Nucleus accumbens (tissue), 56 donors: ENCODE measurements at places on chromosomes 4 and X.

DNA sequence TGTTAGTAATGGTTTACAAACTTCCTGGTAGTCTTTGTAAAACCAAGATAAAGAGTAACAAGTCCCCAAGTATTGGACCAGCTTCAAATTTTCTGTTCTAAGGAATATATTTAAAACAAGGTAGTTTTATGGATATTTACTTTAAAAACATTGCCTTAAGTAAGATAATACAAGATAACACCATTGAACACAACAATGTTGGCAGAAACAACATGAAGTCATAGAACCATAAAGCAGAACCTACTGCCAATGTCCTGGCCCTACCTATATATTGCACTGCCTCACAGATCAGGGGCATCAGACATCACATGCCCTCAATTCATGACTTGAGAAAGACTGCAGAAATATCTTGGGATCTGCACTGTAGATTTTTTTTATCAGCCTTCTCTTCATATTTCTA is 1176.2 kb downstream of the PCDH7 start:
- DNase-seq: no peak

GRCh38 chr4:101555341-101555880 is 208.1 kb upstream of the PPP3CA start:
- DNase-seq: no peak

DNA sequence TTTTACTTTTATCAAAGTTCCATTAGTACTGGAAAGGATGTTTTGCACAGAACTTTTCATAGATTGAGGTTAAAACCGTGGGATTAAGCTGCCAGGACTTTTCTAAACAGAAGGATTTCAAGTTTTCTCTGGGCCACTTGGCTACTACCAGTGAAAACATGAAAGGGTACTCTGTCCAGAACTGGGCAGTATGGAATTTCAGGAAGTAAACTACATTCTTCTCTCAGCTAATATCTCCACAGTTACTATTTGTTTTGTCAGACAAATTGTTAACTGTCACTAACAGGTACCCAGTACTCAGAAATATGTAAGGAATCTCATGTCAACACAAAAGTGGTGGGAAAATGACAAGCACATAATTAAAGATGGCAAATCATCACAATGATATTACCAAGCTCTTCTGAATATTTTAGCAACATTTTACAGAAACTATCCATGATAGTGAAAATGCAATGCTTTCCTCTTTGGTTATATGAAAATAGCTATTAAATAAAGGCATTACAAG is 454.4 kb downstream of the C4orf33 start:
- DNase-seq: no peak

DNA sequence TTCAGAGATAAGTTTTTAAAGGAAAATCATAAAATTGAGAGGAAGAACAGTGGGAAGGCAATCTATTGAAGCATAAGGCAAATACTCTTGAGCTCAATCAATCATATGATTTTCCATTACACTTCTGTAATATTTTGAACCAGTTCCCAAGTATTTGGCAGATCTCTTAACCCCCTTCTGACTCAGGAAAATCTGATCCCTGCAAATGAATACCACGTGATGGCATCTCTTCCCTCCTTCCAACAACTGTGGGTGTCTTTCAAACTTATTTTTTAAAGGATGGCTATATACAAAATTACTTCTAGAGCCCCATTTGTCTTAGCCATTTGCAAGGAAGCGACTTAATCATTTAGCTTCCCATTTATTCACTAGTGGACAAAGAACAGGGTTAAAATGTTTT is 41.9 kb downstream of the AMOT start:
- no peak for DNase-seq

- DNase-seq: no peak
Measured at GRCh38 chr4:56611501-56611900, 69.6 kb downstream of the HOPX start.

GRCh38 chr4:139861471-139861870 is 195.9 kb downstream of the MGST2 start:
- no peak for DNase-seq

- DNase-seq: no peak
Measured at GRCh38 chr4:155703486-155704247, 37.0 kb downstream of the GUCY1A1 start.

DNA sequence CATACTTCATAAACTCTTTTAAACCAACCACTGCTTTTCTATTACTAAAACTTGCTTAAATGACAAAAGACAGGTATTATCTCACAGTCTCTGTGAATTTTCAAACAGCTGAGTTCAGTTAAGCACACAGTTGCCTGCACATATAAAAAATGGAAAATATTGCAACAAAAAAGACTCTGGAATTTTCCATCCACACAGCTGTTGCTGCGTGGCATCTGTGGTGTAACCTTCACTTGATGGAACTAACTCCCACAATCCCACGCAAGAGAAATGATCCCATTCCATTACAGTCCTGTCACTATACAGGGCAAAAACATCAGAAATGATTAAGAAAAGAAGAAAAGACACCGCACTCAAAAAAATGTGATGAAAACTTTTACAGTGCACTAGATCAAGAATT is 149.8 kb upstream of the TBL1X start:
- no peak for DNase-seq

- DNase-seq: no peak
Measured at GRCh38 chrX:132957211-132958090, 978 bp downstream of the HS6ST2 start.

GRCh38 chrX:53438174-53438831 is 4.1 kb upstream of the HSD17B10 start:
- no peak for DNase-seq

DNA sequence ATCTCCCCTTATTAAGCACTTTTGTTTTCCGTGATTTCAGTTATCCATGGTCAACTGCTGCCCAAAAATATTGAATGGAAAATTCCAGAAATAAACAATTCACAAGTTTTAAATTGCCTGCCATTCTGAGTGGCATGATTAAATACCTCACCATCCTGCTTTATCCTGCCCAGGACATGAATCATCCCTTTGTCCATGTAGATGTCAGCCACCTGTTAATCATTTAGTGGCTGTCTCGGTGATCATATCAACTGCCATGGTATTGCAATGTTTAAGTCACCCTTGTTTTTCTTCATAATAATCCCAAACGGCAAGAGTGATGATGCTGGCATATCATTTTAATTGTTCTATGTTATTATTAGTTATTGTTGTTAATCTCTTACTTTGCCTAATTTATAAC is 79.8 kb upstream of the LHFPL1 start:
- no peak for DNase-seq

DNA sequence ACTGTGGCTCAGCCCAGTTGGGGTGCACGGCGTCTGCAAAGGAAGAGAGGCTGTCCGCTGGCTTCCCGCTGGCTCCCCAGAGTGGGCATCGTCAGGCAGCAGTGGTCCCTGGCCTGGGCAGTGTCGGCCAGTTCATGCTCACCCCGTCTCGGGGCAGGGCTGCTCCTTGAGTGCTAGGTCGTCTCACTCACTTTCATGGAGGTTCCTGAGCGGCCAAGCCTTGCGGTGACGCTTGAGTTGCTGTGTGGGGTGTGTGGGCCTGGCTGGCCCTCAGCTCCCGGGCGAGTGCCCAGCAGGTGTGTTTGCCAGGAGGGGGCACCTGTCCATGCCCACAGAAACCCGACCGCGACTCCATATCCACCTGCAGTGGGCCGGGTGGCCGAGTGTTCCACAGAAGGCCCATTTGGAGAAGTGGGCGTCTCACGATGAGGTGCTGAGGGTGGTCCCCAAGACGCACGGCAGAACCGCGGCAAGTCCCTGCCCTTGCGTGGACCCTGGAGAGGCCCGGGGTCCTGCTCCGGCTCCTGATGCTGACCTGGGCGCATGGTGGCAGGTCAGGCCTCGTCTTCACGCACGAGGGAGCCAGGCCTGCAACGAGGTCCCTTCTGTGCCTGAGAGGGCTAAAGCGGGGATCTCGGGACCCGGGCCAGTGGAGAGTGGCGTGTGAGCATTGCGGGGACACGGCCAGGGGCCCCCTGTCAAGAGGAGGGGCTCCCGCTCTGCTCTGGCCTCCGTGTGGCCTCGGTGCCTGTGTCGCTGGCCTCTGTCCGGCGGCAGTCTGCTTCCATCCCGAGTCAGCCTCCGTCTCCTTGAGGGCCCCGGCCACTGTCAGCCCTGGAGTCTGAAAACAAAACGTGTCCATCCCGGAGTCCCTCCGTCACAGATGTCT is 18.5 kb upstream of the UVSSA start:
- DNase-seq: no peak

DNA sequence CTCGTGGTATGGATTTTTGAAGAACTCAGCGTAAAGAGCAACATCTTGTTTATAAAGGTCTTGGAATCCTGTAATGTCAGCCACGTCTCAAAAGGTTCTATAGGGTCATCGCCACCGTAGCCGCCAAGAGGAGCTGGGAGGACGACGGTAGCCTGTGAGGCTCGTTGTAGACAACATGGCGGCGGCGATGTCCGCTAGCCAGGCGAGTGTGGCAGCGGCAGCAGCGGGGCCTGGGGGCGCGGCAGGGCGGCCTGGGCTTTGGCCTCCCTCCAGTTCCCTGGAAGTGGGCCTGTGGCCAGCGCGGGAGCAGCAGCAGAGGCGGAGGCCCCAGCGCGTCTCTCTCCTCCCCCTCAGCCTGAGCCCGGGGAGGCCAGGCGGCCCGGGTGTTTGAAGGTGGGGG is 143.5 kb upstream of the PBDC1 start:
- DNase-seq: no peak

- no peak for DNase-seq
Measured at GRCh38 chrX:24874604-24875247, 141.0 kb downstream of the ARX start.

DNA sequence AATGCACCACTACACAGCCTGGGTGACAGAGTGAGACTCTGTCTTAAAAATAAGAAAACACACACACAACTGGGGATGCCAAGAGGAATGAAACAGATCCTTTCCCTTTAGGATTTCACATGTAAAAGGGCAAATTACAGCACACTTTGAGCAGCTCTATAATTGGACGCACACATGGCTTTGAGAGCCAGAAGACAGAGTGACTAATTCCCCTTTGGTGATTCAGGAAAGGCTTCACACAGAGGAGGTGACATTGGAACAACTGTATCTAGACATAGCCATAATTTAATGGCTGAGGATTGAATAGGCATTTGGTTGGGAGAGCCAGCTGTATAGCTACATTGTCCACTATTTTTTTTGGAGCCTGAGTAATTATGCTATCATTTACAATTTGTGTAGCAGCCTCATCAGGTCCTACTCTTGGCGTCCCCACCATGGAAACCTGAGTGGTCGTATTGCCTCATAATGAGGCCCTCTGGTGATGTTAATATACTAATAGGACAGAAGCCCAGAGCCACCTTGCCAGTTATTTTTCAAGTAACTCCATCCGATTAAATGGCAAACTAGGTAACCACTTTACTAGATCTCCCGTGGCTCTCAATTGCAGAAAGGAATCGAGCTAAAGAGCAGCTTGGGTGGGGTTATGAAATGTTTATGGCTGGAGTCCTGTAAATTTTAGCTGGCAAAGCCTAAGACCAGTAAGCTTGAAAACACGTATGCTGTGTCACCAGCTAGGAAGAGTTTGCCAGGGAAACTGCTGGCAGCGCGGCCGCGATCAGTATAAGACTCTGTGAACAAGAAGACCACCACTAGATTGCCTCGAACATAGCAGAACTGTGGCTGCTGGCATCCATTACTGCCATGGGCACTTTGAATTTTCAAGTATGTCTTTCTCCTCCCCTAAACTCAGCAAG is 8.5 kb upstream of the PPEF1 start:
- DNase-seq: no peak

DNA sequence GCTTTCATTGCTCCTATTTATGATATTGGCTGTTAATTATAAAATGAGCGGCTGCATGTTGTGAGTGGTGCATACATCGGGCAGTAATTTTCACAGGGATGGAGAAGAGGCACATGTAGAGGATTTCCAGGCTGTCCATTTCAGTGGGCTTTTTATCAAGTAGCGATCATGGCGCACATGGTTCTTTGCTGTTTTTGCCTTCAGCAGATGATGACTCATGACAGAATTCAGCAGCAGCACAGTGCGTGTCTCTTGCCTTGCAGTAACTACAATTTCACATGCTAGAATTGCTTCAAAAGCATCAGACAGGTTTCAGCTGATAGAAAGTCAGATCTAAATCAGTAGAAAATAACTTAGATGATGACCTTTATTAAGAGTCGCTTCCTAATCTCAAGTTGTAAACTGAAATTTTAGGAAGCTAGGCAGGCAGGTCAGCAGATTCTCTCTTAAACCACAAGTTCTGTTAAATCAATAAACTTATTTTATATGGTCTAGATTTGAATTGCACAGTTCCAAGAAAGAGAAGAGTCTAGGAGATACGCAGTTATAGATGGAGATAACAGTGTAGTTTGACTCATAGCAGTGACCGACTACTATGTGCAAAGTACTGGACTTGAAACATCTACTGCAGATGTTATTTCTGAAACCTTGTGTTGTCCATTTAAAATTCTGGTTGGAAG is 35.8 kb downstream of the LRP2BP start:
- no peak for DNase-seq

DNA sequence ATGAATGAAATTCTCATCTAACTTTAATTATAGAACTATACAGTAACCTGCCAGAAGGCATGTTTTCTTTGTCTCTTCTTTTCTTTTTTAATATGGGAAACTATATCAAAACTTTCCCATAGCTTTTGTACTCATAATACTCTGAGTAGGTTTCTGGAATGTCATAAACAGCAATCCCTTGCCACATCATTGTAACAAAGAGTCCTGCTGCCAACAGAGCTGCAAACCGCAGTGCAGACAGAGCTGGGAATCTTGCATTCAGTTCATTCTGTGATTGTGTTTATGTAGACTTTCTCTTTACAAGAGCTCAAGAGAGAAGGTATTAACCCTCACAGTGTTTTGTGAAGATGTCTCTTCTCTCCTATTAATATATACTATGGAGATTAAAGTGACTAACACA is 304.4 kb upstream of the SLIT2 start:
- DNase-seq: no peak

DNA sequence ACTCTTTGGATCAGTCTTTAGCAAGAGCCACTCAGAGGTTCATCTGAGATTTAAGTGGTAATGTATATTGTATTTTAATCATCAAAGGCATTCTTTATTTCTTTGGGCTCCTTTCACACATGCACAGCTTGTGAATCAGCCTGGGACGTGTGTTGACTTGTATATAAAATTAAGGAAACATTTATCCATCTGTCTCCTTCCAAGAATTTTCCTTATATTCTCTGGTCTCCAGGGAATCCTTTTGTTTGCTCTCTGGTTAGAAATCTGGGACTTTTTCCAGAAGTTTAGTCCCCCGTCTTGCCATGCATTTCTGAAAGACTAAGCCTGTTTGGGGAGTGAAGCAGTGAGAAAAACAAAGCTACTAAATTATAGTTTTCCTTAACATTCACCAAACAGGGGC is 212.3 kb downstream of the DCAF12L2 start:
- no peak for DNase-seq

DNA sequence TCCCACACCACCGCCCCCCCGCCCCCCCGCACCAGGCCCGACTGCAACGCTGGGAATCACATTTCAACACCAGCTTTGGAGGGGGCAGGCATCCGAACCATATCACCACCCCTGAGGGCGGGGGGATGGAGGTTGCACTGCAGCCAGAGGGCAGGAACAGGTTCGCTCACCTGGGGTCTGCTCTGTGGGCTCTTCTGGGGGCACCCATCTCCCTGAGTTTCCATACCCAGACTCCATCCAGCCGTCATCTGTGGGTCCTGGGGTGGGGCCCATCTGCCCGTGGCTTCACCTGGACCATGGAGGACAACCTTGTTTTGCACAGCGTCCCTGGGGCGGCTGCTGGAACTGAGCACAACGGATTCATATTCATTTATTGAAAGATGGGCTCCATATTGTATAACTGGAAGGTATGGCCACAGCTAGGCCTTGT is 6.9 kb downstream of the PSAPL1 start:
- no peak for DNase-seq

- no peak for DNase-seq
Measured at GRCh38 chrX:106468433-106468832, 143.3 kb upstream of the RADX start.
